Stimulated activated CD8-positive, alpha-beta memory T cell treated with anti-CD3 and anti-CD28 coated beads, Interleukin-7, amount 100 ng/mL, for 4 hours (primary cell): ENCODE measurements at places on chromosomes 7 and 10.
A peak's percentile ranks its signal among the peaks of the same experiment; 100 is the strongest.

- no peak for DNase-seq
These were observed 9.0 kb downstream of the LRRC27 start for GRCh38 chr10:132341017-132341416.

DNA sequence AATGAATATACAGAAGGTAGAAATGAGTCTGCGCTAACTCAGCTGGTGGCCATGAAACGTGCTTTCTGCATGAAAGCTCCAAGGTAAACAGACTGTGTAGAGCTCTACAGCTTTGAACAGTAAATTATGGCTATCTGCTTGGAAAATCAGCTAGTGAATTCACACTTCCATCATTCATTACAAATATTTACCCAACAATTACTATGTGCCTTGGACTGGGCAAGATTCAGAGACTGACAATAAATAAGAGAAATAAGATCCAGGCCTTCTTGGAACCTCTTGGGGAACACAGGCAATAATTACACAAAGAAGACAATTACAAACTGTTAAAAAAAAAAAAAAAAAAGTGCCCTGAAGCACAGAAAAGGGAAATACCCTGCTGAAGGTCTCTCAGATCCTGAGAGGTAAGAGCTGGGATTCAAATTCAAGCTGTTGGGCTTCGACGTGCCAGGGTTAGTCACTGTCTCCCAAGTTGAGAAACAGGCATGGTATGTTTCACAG is 15.8 kb downstream of the TSPAN12 start:
- no peak for DNase-seq

GRCh38 chr10:132832186-132832969 is 46.4 kb upstream of the NKX6-2 start:
- DNase-seq = no peak

GRCh38 chr10:68517188-68517587 is 10.1 kb downstream of the SLC25A16 start:
- DNase-seq = no peak

- peak; percentile 66 for DNase-seq
These were observed 5.1 kb upstream of the MYL7 start for GRCh38 chr7:44145969-44146911.

DNA sequence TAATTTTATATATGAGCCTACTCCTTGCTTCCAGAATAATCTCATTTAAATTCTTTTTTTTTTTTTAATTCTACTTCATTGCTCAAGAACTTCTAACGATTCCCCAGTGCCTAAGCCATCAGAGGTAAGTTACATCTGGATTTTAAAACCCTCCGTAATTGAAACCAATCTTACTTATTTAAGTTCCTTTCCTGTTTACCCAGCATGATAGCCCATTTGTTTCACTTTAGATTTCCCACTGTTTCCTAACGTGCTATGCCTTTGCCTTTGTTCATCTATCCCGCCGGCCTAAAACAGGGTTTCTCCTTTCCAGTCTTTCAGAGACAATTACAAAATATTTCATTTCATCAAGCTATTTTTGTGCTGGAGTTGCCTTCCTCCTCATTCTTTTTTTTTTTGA is 75.8 kb upstream of the ETV1 start:
- DNase-seq = no peak

DNA sequence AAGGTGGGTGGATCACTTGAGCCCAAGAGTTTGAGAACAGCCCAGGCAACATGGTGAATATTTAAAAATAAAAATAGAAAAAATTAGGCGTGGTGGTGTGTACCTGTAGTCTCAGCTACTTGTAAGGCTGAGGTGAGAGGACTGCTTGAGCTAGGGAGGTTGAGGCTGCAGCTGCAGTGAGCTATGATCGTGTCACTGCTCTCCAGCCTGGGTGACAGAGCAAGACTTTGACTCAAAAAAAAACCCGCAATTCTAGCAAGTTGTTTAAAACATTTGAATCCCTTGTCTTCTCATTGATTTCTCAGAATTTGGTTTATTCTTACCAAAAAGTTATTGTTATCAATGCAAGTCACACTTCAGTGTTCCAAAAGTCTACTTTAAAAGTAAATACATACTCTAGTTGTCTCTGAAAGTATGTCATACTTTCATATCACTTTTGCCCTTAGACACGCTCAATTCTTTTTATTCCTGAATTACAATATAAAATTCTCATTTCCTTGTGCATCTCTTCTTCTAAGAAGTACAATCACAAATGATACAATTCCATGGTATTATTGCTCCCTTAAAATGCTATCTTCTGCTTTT is 6.3 kb downstream of the EPC1 start:
- DNase-seq = no peak

GRCh38 chr7:6360841-6361240 is 86.9 kb downstream of the DAGLB start:
- DNase-seq = no peak

- DNase-seq = no peak
These were observed 22.5 kb downstream of the PCGF5 start for GRCh38 chr10:91242940-91243339.

GRCh38 chr7:80357530-80357929 is 154.3 kb downstream of the GNAT3 start:
- no peak for DNase-seq

DNA sequence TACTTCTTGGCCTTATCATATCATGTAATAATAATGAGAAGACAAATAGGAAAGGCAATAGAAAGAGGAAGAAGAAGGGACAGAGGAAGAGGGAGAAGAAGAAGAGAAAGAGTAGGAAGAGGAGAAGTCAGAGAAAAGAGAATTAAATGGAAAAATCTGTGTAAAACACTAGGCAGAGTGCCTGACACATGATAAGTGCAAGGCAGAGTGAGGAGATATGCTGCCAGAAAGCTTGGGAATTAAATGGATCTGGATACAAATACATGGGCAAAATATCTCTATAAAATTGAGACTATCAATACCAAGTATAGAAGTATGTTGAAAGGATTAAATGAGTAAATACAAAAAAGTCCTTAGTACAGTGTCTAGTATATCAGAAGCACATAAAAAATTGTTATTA is 124.8 kb downstream of the CACNA2D1 start:
- DNase-seq = no peak

DNA sequence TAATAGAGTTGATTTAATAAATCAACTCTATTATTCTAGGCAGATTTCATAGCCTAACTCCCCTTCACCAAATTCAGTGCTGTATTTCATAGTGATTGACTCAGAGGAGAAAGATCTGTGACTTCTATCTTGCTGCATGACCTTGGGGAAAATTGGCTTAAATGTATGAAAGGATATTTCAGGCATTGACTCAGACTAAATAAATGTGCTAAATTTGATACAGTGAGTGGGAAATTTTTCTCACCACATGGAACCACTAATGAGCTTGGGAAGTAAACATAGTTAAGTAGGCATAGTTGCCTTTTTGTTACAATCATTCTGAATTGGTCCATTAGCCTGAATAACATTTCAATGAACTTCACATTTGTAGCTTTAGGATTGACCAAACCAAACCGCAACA is 89.0 kb upstream of the PRPS1L1 start:
- no peak for DNase-seq

DNA sequence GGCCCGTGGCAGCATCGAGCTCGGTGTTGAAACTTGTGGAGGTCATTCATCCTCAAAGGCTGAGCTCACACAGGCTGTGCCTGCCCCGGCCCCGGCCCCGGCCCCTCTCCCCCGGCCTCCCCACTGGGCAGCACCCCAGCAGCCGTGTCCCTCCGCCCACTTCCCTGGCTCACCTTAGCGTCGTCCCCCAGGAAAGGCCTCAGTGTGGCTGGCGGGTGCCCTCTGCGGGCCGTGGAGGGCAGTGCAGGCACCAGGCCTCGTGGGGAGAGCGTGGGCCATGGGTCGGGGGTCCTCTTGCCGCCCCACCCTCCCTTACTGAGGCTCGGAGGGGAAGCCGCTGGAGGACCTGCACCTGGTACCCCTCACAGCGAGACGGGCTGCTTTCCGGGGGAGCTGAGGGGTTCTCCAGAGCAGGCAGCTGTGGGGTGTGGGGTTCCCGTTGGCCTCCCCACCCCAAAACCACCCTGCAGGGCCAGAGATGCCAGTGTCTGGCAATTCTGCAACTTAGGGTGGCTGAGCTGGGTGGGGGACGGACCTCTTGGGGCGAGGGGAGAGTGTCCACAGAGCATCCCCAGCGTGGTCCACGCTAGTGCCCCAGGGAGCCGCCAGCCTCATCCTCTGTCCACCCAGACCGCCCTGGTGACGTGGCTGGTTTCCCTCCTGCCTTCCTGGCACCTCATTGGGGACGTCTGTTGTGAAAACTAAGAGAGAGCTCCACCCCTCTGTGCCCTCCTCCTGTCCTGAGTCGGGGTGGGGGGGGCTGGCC is 44.2 kb upstream of the DPYSL4 start:
- DNase-seq = no peak

GRCh38 chr7:2198206-2198605 is 34.5 kb downstream of the MAD1L1 start:
- DNase-seq = no peak

- no peak for DNase-seq
These were observed 313.4 kb downstream of the GPR37 start for GRCh38 chr7:124452186-124452585.

- DNase-seq = no peak
These were observed 60.7 kb upstream of the SLC13A1 start for GRCh38 chr7:123260428-123260960.

DNA sequence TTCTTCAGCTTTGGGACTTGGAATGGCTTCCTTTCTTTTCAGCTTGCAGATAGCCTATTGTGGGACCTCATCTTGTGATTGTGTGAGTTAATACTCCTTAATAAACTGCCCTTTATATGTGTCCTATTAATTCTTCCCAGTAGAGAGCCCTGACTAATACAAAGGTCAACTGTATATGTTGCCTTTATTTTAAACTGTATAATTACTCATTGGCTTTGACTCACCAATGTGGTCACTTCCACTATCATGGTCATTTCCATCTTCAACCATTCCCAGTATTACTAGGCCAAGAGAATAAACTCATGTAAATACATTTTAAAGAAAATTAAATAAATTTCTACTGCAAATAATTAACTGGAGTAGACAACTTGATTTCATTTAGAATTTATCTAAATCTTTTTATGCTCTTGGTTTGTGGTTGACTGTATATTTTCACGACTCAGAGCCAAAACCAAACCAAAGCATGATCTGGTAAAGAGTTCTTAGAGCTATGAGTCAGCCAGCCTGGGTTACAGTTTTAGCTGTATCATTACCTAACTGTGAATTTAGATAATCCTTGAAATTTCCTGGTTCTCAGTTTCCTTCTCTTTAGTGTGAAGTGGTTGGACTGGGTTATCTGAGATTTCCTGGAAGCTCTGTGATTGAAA is 188.4 kb downstream of the PPP1R3A start:
- no peak for DNase-seq

GRCh38 chr7:6164491-6164890 is 107.9 kb downstream of the CYTH3 start:
- DNase-seq = no peak

GRCh38 chr7:43844257-43844656 is 25.1 kb downstream of the MRPS24 start:
- no peak for DNase-seq

GRCh38 chr7:2092279-2092678 is 140.5 kb downstream of the MAD1L1 start:
- DNase-seq = no peak

DNA sequence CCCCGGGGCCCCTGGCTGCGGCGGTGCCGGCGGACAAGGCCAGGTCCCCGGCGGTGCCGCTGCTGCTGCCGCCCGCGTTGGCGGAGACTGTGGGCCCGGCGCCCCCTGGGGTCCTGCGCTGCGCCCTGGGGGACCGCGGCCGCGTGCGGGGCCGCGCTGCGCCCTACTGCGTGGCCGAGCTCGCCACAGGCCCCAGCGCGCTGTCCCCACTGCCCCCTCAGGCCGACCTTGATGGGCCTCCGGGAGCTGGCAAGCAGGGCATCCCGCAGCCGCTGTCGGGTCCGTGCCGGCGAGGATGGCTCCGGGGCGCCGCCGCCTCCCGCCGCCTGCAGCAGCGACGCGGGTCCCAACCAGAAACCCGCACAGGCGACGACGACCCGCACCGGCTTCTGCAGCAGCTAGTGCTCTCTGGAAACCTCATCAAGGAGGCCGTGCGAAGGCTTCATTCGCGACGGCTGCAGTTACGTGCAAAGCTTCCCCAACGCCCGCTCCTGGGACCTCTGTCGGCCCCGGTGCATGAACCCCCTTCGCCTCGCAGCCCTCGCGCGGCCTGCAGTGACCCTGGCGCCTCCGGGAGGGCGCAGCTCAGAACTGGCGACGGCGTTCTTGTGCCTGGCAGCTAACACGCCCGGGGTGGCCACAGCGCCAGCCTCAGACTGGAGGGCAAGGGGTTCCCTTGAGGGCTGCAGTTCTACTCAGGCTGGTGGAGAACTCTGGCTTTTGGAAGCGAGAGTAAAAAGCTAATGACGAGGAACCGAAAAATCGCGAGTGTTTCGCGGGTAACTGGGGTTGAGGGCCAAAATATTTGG is 804 bp downstream of the FRAT1 start:
- DNase-seq = peak; percentile 57

DNA sequence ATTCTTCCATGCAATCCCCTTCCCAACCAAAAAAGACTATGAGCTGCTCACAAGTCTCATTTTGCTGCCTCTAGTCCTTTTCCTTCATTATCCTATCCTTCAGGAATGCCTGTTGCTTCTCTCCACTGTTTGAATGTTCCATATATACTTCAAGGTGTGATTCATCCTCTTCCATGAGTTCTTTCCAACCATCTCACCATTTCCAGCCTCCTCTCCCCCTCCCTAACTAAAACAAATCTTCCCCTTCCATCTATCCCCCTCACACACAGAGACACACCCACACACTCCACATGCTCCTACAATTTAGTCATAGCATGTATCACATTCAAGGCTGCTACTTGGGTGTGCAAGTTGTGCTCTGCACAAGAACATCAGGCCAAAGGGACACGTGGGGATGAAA is 254.3 kb downstream of the DYNC1I1 start:
- DNase-seq = no peak

GRCh38 chr7:69837387-69838068 is 239.3 kb downstream of the AUTS2 start:
- DNase-seq = no peak

GRCh38 chr10:112967200-112967599 is 17.2 kb downstream of the TCF7L2 start:
- no peak for DNase-seq

GRCh38 chr7:12423355-12423996 is 19.8 kb upstream of the VWDE start:
- no peak for DNase-seq

DNA sequence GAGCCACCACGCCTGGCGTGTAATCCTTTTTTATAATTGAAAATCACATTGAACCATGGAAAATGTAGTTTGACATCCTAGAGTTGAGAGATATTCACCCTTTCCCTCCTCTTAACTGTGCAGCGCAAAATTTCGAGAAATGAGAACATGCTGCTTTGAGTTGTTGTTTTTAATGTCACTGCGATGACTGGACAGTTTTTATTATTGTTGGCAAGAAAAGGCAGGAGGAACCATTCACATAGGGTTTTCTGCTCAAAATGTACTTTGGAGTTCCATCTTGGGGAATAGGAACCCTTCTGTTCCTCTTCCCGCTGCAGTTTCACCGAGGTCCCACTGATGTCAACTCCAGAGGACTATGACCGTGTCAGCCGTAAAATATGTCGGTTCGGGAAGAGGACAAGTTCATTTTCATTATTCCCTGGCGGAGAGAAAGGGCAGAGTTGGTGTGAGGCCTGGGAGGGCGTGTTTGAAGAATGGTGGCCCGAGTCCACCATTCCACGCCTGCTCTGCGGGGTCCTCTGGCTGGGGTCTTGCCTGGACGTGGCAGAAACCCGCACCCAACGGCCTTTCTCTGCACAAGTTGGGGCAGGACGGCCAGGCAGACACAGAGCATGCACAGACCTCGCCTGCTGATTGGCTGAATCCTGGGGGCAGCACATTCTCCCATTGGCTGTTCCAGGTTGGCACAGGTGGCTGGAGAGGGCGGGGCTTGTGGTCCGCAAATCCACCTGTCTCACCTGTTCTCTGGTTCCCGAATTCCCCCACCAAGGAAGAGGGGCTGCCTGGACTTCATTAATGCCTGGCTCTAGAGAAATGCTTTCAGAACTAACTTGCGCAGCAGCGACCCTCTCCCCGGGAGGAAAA is 105.1 kb upstream of the TCF7L2 start:
- DNase-seq = no peak
